ENCODE measurements at places on chromosomes 4 and X.
A peak's percentile ranks its signal among the peaks of the same experiment; 100 is the strongest.

DNA sequence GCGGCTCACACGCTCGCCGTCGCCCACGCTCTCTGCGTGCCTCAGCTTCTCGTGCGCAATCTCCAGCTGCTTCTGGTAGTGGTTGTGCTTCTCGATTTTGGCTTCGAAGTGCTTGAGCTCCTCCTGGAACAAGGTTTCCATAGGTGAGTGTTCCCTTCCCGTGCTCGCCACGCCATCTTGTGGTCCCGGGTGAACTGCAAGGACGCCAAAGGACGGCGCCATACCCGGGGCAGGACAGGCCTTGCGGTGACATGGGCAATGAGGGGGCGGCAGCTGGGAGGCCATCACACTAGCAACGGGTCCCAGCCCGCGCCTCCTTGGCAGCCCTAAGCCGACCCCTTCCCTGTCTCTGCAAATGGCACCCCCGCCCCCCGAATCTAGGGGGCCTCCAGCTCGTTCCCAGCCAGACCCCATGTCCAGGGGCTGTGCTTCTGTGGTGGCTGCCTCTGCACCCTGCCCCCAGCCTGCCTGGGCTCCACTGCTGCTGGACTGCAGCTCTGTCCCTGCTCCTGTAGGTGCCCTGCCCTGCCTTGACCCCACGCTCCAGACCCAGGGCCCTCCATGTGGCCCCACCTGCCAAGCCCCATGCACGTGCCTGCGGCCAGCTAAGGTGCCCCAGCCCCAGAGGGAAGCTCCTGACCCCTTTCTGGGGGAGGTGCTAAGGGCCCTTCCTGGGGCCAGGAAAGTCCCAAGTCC lies 17.3 kb downstream of the LRPAP1 start:
- no peak for DNase-seq

DNA sequence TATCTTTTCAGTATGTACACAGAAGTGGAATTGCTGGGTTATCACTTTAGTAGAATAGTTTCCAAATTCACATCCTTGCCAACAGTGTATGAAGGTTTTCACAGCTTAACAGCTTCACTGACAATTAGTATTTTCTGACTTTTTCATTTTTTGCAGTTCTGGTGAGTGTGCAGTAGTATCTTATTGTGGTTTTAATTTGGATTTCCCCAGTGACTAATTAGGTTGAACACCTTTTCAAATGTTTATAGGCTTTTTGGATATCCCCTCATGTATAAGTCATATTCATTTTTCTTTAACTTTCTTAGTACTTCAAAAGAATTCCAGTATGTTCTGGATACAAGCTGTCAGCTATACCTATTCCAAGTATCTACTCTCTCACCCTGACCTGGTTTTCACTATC lies 37.1 kb downstream of the BRCC3 start:
- DNase-seq: no peak

DNA sequence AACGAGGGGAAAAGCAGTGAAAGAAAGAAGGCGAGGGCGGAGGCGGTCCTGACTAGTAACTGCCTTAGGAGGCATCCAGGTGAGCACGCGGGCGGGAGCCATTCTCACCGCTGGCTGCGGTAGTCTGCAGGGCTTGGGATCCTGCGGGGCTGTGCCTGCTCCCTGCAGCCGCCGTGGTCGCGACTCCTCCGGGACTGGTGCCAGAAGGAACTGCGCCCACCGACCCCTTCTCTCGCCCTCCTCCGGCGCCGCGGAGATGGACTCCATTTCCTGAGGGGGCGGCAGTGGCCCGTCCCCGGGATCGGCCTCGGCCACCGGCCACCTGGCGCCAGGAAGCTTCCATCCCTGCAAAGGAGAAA lies 543 bp downstream of the NFXL1 start:
- DNase-seq: peak; percentile 11

DNA sequence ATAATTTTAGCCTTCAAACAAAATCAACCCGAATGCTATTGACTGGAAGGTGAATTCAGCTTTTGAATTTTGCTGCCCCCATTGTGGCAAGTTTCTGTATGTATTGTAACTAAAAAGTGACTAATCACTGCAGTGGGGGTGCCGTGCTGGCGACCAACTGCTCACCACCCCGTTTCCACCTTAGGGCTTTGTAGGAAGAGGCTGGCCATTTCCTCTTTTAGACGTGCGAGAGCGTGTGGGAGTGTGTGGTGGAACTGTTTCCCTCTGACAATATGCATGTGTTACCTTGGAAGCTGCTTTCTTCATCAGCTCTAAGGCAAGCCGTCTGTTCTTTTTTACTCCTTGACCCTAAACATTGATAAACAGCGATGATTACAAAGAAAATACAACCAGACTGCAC lies 78.8 kb downstream of the SEL1L3 start:
- DNase-seq: no peak

- DNase-seq: no peak
These were observed 76.5 kb downstream of the MED28 start for GRCh38 chr4:17690898-17691297.

DNA sequence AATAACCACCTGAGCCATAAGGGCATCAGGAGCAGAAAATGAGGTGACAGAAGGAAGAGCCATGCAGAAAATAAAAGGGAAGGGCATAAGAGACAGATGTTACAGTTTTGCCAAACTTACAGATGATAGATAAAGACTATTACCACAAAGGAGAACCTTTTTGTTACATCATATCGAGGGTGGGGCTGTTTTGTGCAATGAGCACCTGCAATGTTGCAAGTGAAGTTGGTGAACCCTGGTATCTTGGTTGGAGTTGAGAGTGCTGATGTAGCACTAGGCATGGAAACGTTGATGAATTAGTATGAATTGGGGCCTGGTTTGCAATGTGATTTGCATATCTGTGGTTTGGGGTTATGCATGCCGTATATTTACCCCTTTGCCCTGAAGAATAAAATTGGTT lies 119.8 kb upstream of the TEX13D start:
- DNase-seq: peak; percentile 29

DNA sequence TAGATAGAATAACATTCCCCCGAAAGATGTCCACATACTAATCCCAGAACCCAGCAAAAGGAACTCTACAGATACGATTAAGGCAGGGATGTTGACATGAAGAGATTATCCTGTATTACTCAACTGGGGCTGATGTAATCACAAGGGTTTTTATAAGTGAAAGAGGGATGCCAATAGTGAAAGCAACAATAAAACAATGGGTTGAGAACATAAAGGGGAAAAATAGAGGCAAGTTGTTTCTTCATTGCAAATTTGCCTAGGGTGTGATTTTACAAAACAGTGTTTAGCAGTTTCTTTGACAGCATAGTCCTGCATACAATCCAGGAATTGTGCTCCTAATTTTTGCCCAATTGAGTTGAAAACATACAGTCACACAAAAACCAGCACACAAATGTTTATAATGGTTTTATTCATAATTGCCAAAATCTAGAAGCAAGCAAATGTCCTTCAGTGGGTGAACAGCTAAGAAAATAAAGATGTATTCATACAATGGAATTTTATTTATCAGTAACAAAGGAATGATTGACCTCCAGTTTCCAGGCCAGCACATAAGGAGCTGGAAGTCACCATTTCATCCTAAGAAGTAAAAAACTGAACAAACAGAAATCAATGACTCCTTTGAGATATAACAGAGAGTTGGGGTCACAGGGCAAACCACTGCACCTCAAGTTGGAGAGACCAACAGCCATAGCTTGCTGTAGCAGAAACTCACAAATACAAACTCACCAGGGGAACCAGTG lies 107.2 kb downstream of the CENPC start:
- DNase-seq: peak; percentile 59

- no peak for DNase-seq
These were observed 2070.6 kb downstream of the PCDH7 start for GRCh38 chr4:32790803-32791202.

DNA sequence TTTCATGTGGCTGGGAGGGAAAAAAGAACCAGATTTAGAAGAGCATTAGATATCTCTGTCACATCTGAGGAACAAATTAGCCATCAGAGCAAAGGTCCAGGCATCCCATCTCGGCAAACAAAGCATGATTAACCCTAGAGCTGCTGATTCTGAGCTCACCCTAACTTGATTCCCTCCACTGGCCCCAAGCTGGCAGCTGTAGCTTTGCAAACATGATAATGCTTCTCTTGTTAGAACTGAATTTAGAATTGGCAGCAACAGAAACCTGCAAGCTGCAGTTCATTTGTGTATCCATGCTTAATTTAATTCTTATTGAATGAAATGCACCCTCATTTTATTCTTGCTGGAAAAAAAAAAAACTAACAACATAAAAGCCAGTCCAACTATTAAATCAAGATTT lies 289.2 kb downstream of the IL1RAPL1 start:
- DNase-seq: no peak

- DNase-seq: no peak
These were observed 142.9 kb downstream of the ADGRA3 start for GRCh38 chr4:22372986-22373385.

DNA sequence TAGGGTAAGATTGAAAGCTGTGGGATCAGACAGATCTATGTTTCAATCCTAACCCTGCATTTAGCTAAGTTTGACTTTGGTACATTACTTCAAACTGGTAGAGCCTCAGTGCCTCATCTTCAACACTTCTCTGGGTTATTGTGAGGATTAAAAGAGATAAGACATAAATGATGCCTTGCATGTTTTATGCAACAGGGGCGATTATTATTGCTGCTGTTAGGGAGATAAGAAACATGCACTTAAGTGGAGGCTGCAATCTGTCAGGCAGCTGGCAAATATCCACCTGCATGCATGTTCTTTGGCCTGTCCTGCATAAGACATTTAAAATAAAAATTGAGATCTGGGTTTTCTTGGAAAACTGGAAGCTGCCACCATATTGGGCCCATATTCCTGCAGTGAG lies 24.6 kb downstream of the UNC5C start:
- DNase-seq: no peak

GRCh38 chrX:43876680-43877079 lies 5.6 kb downstream of the MAOB start:
- DNase-seq: no peak

DNA sequence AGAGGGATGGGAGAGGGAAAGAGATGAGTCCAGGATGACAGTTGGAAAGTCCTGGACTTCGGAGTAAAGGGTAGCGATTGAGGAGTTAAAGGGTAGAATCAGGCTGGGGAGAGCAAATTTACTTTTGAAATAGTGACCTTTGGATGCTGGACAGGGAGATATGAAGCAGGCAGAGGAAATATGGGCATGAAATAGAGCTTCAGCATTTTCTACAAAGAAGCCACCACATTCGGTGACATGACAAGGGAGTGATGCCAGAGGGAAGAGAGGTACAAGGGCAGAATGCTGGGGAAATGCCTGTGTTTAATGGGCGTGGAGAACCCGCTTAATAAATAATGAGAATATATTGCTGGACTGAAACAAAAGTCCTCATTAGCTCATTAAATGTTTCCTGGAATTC lies 92.7 kb downstream of the TBL1X start:
- DNase-seq: no peak

DNA sequence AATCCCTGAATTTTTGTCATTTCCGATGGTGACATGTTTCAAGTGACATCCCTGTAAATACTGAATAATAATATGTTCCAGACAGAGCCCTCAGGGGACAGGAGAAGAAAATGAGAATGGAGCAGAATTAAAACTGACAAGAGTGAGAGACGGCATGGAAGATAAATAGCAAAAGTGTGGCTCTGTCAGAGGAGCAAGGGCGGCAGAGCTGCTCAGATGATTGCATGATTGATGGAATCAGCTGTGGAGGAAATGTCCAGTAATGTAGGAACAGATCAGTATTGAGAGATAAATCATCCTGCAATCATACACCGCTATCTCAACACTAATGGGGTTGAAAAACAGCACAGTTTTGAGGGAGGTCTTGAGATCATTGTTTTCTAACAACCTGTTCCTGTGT lies 350.3 kb downstream of the STIM2 start:
- DNase-seq: no peak

GRCh38 chr4:108058685-108059440 lies 69.2 kb downstream of the HADH start:
- DNase-seq: peak; percentile 41

DNA sequence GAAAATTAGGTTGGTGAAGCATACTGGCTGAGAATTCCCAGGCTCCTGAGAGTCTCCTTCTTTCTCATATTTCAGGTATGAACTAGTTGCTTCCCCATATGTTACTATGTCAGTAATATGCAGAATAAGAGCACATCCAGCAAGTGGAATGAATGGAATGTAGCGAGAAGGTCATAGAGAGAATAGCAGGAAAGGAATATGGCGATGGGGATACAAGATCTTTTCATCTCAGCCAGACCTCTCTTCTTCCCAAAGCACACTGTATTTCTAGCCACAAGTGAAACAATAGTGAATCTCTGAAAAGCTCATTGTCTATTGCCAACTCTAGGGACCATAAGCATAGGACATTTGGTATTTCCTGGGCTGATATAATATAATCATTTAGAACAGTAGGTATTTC lies 54.6 kb upstream of the MMAA start:
- DNase-seq: no peak

GRCh38 chr4:172270397-172270796 lies 457.2 kb downstream of the GALNTL6 start:
- DNase-seq: peak; percentile 1

DNA sequence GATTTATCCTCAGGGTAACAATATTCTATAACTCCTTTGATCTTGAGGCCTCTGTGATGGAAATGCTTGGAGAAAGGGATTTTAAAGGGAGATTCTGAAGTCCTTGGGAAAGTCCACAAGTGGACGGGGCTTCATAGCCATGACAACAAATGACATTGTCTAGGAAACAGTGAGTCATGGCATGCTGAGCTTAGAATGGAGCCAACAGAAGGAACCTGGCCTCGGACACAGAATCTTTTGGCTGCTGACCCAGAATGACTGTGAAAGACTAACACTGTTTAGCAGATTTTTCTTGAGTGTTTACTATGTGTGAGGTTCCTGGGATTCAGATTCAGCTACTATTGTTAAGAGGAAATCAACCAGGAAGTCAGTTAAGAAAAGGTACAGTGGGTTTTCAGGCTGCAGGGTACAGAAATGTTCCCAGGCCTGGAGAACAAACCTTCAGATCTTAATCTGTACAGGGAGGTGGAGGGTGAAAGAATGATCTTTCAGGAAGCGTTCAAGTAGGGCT lies 18.1 kb upstream of the CXCL2 start:
- peak; percentile 93 for DNase-seq

DNA sequence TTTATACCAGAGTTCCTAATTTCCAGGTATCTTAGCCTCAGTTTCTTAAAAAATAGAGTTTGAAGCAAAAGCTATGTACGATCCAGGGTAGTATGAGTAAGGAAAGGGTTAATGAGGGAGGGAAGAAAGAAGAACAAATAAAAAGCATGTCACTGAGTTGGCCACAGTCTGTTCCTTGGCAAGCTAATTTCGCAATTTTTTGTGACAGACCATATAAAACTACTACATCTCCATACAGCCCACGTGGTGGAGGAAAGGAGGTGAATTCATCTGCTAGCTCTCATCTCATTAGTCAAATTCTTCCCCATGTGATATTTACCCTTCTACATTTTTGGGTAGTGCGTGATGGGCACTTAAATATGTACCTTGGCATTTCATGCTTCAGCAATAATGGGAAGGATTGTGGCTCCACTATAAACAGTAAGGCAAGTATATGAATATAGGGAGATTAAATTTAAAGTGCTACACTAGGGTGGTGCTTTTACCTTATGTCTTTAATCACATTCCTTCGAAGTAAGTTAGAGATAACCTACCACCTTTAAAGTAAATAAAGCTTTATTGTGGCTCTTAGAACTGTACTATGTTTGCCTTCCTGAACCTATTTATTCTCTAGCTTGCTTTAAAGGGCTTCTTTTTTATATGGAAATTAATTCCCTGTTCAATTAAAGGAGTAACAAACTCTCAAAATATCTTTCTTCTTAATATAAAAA lies 102.1 kb upstream of the VAMP7 start:
- no peak for DNase-seq

GRCh38 chrX:149513825-149514428 lies 8.8 kb upstream of the IDS start:
- DNase-seq: peak; percentile 42

GRCh38 chrX:49202022-49202421 lies 2.0 kb upstream of the SYP start:
- DNase-seq: no peak

GRCh38 chrX:71254092-71254963 lies at the start of gene ZMYM3:
Gene ZMYM3 (minus strand): TSS chrX:71254140. CDS start chrX:71253255, 885 bp downstream.
- peak; percentile 87 for DNase-seq
